ENCODE measurements at places on chromosomes 6 and 20. TPM values are rescaled to one million over a fixed set of nuclear protein-coding genes. Genes with fewer than 3 reads are reported as not detected.

The HTR1E gene
- not detected for total RNA-seq

The FAM162B gene
- total RNA-seq, result not detected

DNA sequence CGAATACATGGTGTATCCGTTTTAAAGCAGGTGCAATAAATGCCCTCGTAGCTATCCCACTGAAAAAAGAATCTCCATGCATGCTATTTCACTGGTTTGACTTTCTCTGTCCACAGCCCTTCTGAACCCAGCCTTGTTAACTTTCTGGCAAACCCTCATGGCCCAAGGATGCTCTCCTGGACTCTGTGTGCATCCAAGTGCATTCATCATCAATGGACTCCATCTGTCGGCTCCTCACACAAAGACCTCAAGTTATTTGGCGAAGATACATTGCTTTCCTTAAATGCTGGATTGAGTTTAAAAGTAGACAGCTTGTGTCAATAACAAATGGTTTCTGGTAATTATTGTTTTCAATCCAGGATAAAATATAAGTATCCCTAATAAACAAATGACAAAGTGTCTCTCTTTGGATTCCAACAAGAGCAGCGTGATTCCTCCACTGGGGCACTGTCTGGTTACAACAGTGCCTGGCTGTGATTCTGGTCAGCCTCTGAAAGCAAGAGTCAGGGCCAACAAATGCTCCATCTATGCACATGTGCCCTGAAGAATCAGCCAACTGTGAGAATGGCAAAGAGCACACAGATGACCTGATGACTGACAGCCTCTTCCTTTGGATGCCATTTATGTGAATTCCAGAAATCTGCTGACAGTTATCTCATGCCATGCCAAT lies 55.7 kb downstream of the FYN start:
- DNase-seq, result no peak

DNA sequence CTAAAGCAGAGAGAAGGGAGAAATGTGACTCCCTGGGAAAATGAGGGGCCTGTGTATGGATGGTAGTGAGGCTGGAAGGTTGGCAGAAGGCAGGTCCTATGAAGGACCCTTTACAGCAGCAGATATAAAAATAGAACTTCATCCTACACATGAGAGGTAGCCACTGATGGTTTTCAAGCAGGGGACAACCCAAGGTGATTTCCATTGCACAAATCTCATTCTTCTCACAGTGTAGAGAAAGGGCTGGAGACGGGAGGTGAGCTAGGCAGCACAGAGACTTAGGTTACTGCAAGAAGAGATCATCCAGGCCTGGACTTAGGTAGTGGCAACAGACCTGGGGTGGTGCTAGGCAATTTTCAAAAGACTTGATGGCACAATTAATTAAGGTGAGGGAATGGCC lies 30.7 kb downstream of the TRAM2 start:
- no peak for DNase-seq

DNA sequence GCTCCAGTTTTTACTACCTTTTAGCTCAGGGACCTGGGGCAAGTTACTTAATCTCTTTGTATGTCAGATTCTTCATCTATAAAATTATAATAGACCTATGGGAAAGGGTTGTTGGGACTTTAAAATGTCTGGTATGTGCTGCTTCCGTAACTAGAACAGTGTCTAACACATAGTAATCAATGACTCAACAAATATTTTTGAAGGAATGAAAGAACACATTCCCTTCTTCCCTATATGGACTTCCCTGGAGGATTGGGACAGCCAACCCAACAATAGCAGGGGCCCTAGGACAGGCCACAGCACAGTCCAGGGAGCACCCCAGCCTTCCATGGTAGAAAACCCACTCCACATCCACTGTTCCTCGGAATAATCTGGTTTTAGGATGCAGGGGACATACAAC lies 50.7 kb upstream of the TPD52L1 start:
- peak; percentile 82 for DNase-seq

DNA sequence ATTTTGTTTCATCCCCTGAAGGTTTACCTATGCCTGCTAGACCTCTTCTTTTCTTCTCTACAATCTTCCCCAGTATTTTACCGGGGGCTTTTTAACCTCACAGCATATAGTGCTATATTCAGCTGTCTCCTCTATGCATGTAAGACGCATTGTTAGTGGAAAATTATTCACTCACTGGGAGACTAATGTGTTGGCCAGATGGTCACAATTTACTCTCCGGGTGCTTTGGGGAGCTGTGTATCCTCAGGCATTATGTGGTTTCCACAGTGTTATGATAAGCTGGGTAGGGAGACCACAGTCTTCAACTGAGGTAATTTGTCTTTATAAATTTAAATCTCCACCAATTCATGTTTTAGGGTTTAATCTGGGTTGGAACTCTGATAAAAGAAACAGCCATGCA lies 553.8 kb upstream of the PTCHD4 start:
- DNase-seq, result no peak

- DNase-seq, result no peak
Measured at GRCh38 chr6:83708970-83709747, at the start of gene SNAP91. Gene SNAP91 (minus strand): TSS chr6:83709101. CDS start chr6:83707927, 1,174 bp downstream.

GRCh38 chr6:119658917-119659316 lies 309.4 kb upstream of the MAN1A1 start:
- DNase-seq, result no peak

DNA sequence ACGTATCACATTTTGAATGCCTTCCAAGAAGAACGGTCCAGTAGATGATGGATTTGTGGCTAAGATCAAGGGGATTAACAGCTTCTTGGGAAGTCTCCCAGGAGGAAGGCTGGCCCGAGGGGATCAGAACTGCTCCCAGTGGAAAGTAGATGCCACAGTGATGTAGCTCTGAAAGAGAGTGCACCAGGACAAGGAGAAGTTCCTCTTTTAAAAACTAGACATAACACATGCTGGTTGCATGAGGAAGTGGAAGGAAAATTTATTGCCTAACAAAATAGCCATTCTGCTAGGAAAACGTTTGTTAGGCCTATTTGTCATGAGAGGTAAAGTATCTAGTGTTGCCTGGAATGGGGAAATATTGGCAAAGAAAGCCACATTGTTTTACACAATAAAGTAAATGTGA lies 87.8 kb downstream of the CDH26 start:
- peak; percentile 34 for DNase-seq

GRCh38 chr6:167650730-167651317 lies 175.9 kb upstream of the AFDN start:
- DNase-seq, result no peak
